ENCODE measurements at places on chromosomes 6 and 20. TPM values are rescaled to one million over a fixed set of nuclear protein-coding genes. Genes with fewer than 3 reads are reported as not detected.

The RAET1L gene
- not detected for total RNA-seq

The PRKN gene
- total RNA-seq = 1.5 TPM

The VIP gene
- not detected for total RNA-seq

The PGC gene
- total RNA-seq = not detected

The ZSCAN26 gene
- 14.5 TPM for total RNA-seq

The CRISP2 gene
- not detected for total RNA-seq

The SLC16A10 gene
- total RNA-seq = 7.1 TPM

The SPAG4 gene
- 5.7 TPM for total RNA-seq

The METTL24 gene
- 1.4 TPM for total RNA-seq

The RBM24 gene
- not detected for total RNA-seq

The IRAK1BP1 gene
- 3.0 TPM for total RNA-seq

The EPB41L1 gene
- 0.62 TPM for total RNA-seq

The GRM1 gene
- not detected for total RNA-seq

The ZNF391 gene
- total RNA-seq = 4.2 TPM

The SLX4IP gene
- 8.5 TPM for total RNA-seq

The VSX1 gene
- not detected for total RNA-seq

The DEF6 gene
- total RNA-seq = 216 TPM

The C6orf163 gene
- total RNA-seq = 3.2 TPM

The PDYN gene
- not detected for total RNA-seq

The FAM83D gene
- total RNA-seq = 15.4 TPM

The FERMT1 gene
- total RNA-seq = not detected

The PDE10A gene
- not detected for total RNA-seq

Measured in activated naive CD8-positive, alpha-beta T cell treated with anti-CD3 and anti-CD28 coated beads, Interleukin-2, amount 10 ng/mL, durations not matched to agents 7 days and 5 days (primary cell).